ENCODE measurements at places on chromosomes 1 and 21. TPM values are rescaled to one million over a fixed set of nuclear protein-coding genes. Genes with fewer than 3 reads are reported as not detected.

Gene EPHA2
- 125 TPM for total RNA-seq

Gene LCE1E
- not detected for total RNA-seq

Gene ARMH1
- total RNA-seq, result 0.65 TPM

Gene STPG1
- total RNA-seq, result 8.2 TPM

Gene TCEANC2
- 2.4 TPM for total RNA-seq

Measured in A549 treated with ZK216348 at 1 μM for 4 hours (cell line).